Melanocyte of skin (primary cell): ENCODE measurements at places on chromosomes 4 and X. TPM values are rescaled to one million over a fixed set of nuclear protein-coding genes. Genes with fewer than 3 reads are reported as not detected.

The ZNF711 gene
- total RNA-seq, result 0.34 and 0.73 TPM in 2 replicates

The BRS3 gene
- total RNA-seq, result not detected in 2 replicates

The CT55 gene
- total RNA-seq, result not detected in 2 replicates

The CXorf38 gene
- total RNA-seq, result 20.0 and 20.1 TPM in 2 replicates

The PSAPL1 gene
- not detected in 2 replicates for total RNA-seq

The GLOD5 gene
- total RNA-seq, result not detected in 2 replicates

The CETN2 gene
- 22.0 and 32.4 TPM in 2 replicates for total RNA-seq

The BTK gene
- 0.34 and 2.2 TPM in 2 replicates for total RNA-seq

The TBC1D1 gene
- 35.1 and 65.4 TPM in 2 replicates for total RNA-seq

The MEPE gene
- not detected in 2 replicates for total RNA-seq

The USP17L18 gene
- not detected in 2 replicates for total RNA-seq

The FGF2 gene
- total RNA-seq, result 2.1 and 3.3 TPM in 2 replicates

The KIAA1210 gene
- not detected in 2 replicates for total RNA-seq

The AASDH gene
- 13.0 and 19.7 TPM in 2 replicates for total RNA-seq

The FAM3A gene
- 20.1 and 20.6 TPM in 2 replicates for total RNA-seq

The KLHL4 gene
- 0.15 and 0.33 TPM in 2 replicates for total RNA-seq

The PPEF2 gene
- not detected in 2 replicates for total RNA-seq

The CD40LG gene
- total RNA-seq, result not detected in 2 replicates

The SSR4 gene
- 93.6 and 167 TPM in 2 replicates for total RNA-seq

The ARR3 gene
- not detected in 2 replicates for total RNA-seq

The UGT2A3 gene
- total RNA-seq, result not detected in 2 replicates

The MAGEA10 gene
- total RNA-seq, result not detected in 2 replicates

The KLKB1 gene
- 0.34 and 0.73 TPM in 2 replicates for total RNA-seq

The ADGRG4 gene
- total RNA-seq, result not detected in 2 replicates

The GAR1 gene
- total RNA-seq, result 4.1 and 4.7 TPM in 2 replicates

The PORCN gene
- total RNA-seq, result 7.7 and 8.3 TPM in 2 replicates

The RPA4 gene
- total RNA-seq, result 0.67 and 1.4 TPM in 2 replicates

The FRG2 gene
- not detected in 2 replicates for total RNA-seq

The FOXP3 gene
- 0.34 TPM in 1 of 2 replicates, not detected in the other for total RNA-seq

The GAGE13 gene
- total RNA-seq, result not detected in 2 replicates

The CT45A3 gene
- not detected in 2 replicates for total RNA-seq

The MAMLD1 gene
- total RNA-seq, result 0.67 and 1.9 TPM in 2 replicates

The LIMCH1 gene
- total RNA-seq, result 0.31 and 0.33 TPM in 2 replicates

The CLGN gene
- total RNA-seq, result not detected in 2 replicates

The ARHGAP6 gene
- under 0.01 and 0.46 TPM in 2 replicates for total RNA-seq

The PAQR3 gene
- total RNA-seq, result 10.0 and 17.4 TPM in 2 replicates
